NCI-H460 (cell line): ENCODE measurements at places on chromosomes 4 and X. TPM values are rescaled to one million over a fixed set of nuclear protein-coding genes. Genes with fewer than 3 reads are reported as not detected.

The TMEM35A gene
- 0.69 and 0.74 TPM in 2 replicates for total RNA-seq

The SMAD1 gene
- 17.4 and 23.1 TPM in 2 replicates for total RNA-seq

The CCKAR gene
- total RNA-seq = not detected in 2 replicates

The TRIM75 gene
- not detected in 2 replicates for total RNA-seq

The KCNIP4 gene
- total RNA-seq = not detected in 2 replicates

The NDST3 gene
- total RNA-seq = 0.12 TPM in 1 of 2 replicates, not detected in the other

The VCX gene
- total RNA-seq = not detected in 2 replicates

The MMGT1 gene
- total RNA-seq = 39.1 and 39.2 TPM in 2 replicates

The USP17L17 gene
- not detected in 2 replicates for total RNA-seq

The DCHS2 gene
- total RNA-seq = 0.12 TPM in 1 of 2 replicates, not detected in the other

The ARR3 gene
- total RNA-seq = not detected in 2 replicates
